ENCODE measurements at places on chromosomes 12 and 14.

DNA sequence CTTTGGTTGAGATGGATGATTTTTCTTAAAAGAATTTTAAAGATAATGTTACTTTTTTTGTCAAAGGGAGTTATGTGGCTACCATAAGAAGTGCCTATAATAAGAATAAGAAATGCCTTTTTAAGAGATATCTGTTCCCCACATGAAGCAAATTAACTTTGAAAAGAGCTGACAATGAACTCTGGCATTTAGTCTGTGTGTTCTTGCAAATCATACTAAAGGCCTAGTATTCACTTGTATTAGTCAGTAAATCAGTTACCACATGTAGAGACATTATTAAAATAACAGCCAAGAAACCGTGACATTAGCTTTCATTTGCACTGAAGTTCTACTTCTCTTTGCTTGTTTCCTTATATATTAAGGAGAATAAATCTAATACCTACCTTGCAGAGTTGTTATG, 296.3 kb downstream of the CCDC91 start:
- DNase-seq, result no peak

DNA sequence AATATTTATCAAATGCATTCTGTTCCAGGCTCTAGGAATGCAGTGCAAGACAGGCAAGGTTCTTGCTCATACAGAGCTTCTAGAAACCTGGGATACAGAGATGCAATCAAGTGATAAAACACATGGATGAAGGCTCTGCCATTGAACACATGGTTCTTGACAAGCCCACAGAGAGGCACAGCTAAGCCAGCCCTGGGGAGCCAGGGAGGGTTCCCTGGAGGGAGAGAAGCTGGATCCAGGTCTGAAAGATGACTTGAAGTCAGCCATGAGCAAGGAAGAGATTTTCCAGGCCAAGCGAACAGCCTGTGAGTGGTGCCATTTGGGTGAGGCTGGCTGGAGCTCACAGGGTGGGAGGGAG, 66.2 kb downstream of the IRF2BPL start:
- no peak for DNase-seq

DNA sequence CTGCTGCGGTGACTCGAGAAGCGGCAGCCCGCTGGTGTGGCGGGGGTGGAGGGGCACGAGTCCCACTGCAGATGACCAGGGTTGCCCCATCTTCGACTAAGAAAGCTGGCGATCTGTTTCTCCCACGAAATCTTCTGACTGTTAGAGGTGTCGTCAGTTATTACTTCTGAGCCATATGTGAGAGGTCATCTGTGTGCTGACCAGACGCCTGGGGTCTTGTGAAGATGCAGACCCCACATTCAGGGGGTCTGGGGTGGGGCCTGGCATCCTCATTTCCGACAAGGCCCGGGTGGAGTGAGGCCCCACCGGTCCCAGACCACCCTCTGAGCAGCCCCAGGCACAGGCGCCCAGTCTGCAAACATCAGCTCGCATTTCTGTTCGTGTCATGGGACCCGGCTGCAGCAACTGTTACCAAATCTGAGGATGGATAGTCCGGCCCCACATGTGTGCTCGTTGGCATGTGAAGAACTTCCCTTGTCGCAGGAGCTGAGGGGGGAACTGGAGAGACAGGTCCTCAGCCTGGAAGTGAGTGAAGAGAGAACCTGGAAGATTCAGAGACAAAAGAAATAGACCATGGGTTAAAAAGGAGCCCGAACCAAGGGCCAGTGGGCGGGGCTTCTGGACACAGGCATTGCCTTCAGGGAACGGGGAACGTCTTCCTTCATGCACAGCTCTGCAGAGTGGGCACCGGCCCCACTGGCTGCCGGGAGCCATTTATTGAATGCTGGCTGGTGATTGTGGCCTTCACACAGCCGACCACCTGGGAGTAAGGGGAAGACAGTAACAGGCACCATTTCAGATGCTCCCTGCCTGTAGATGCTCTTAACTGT, 135.2 kb downstream of the ADGRD1 start:
- no peak for DNase-seq

- no peak for DNase-seq
Measured at GRCh38 chr12:76936275-76937193, 57.7 kb upstream of the CSRP2 start.

- DNase-seq, result no peak
Measured at GRCh38 chr14:22737052-22737451, 29.4 kb upstream of the OXA1L start.

- no peak for DNase-seq
Measured at GRCh38 chr12:122265476-122265875, 818 bp downstream of the VPS33A start.

- no peak for DNase-seq
Measured at GRCh38 chr12:108253540-108253939, 85.6 kb downstream of the CMKLR1 start.

GRCh38 chr12:109302358-109302757, 6.7 kb downstream of the FOXN4 start:
- no peak for DNase-seq

DNA sequence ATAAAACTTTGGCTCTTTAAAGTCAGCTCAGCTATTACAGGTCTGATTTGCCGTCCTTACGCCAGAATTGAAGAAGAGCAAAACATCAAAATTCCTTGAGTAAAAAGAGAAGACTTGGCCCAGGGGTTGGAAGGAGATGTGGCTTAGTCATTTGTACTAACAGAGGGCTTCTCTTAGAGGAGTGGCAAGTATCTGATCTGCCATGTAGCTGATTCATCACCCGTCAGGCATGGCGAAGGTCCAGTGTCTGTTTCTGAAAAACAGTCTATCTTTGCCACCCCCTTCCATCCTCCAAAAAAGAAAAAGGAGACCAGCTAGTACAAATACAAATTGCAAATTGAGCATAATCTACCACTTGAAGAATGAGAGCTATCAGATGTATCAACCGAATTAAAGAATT, 91.9 kb downstream of the RAD52 start:
- no peak for DNase-seq

GRCh38 chr14:98871796-98872195, 400.2 kb downstream of the BCL11B start:
- no peak for DNase-seq

- peak; percentile 15 for DNase-seq
Measured at GRCh38 chr12:116015525-116015924, 262.0 kb downstream of the MED13L start.

DNA sequence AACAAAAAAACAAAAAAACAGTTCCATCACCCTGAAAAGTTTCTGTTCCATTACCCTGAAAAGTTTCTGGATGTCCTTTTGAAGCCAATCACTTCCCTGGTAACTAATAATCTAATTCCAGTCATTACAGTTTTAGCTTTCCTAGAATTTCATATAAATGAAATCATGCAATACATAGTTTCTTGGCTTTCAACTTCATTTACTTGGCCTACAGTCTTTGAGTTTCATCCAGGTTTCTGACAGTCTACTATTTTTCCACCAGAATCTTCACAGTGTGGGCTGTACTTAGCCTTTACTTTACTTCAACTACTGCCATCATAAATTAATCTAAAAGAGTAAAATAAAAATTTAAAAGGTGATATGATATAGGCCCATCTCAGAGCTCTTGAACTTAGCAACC, 55.5 kb downstream of the RPS6KA5 start:
- no peak for DNase-seq

DNA sequence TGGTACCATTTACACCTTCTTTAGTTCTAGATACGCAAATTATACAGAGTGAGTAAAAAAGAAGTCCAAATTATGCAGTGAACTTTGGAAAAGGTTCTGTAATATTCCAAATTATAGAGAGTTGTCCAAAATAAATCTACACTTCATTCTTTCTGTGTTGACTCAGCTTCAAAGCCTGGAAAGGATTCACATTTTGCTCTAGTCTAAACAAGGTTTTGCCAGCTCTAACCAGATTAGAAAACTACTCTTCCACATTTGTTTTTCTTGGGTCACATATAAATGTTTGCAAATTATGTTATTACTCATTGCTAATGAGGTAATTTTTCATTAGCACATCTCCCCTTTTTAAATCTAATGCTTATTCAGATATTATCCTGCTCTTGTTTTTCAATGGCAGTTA, 1562.4 kb upstream of the SEL1L start:
- DNase-seq, result no peak

DNA sequence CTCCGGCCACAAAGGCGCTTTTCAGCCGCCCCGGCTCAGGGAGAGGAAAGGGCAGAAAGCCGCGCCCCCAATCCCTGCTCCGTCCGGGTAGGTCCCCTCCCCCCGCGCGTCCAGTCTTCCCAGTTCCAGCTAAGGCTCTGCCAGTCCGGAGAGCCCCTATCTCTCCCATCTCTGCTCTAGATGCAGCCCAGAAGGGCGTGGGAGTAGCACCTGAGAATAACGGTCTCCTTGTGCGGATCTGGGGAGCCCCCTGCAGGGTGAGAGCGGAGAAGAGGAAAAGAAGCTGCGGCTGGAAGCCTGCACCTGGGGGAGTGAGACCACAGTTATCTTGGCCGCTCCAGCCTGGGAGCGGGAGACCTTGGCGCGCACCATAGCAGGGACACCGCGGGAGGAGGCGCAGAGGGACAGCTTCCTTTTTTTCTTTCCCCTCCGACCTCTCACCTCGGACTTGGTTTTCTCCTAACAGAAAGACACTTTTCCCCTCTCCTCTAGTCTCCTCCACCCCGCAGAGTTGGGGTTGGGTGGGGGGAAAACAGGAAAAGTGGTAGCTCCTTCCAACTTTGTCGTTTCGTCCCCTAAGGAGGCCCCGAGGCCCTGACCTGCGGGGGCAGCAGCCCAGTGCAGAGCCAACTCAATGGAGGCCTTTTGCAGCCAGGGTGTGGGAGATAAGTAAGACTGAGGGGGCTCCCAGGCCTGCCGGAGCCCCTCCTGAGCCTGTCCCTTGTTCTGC, 2.4 kb downstream of the DHH start:
- DNase-seq, result no peak

DNA sequence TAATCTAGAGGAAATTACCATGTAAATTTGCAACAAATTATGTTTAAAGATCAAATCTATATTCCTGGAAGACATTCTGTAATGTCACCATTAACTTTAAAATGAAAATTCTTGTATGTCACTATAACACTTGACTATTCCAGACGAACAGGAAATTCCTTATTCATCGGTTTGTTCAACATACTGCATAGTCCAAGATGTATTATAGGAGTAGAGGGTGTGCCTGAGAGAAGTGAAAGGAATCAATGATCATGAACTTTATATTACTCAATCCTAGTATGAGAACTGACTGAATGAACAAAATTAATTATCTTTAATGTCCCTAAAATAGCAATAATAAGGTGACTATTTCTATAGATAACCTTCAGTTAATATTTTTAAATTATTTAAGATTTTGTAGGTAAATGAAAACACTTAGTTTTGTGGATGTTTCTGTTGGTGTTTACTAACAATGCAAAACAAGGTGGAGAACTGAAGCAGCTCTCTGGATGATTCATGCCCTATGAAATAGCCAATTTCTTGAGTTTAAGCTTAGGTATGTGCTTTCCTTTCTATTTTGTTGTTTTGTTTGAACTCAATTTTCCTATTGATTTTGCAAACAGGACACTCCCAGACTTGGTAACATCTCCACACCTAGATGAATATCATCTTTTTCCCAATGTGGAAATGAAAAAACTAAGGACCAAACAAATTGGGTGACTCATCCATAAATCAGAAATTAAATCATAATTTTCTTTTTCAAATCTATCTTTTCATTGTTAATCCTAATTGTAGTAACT, 18.2 kb upstream of the ITPR2 start:
- no peak for DNase-seq

DNA sequence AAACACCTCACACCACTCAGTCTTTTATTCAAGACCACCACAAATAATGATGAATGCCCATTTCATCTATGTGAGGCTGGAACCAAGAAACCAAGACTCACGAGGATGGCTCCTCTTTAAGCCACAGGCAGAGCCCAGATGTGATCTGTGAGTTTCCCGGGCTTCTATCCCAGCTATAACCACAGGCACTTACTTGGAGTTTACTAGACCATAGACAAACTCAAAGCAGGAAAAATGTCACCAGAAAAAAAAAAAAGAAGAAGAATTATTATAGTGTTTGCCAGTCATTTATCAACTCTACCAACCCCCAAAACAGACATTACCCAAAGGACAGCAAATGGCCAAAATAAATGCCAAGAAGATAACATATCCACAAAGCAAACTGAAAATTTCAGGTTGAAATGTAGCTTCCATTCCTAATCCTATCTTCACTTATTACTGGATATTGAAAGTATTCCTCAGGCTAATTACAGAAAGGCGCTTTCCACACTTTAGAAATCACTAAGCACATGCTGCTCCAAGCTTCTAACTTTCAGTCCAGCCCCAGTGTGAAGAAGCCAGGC, 44.7 kb downstream of the ZFYVE1 start:
- DNase-seq, result no peak

DNA sequence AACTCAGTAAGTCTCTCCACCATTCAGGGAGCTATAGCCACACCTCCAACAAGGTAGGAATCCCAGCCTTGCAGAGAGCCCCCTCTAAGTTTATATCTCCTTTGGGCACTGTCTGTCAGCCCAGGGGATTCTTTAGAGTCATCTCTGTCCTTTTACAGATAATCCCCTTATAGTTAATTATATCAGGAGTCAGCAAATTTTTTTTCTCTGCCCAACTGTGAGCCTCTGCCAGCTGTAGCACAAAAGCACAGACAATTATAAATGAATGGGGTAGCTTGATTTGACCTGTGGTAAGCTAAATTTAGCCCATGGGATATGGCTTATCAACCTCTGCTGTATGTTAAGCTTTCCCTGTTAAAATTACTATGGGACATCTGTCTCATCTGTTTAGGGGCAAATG, 8.3 kb downstream of the CEP128 start:
- no peak for DNase-seq

GRCh38 chr12:75805905-75806304, 225.7 kb downstream of the PHLDA1 start:
- no peak for DNase-seq

- no peak for DNase-seq
Measured at GRCh38 chr14:104400355-104400754, 179.2 kb upstream of the C14orf180 start.

- no peak for DNase-seq
Measured at GRCh38 chr14:73859145-73859544, 7.5 kb downstream of the PTGR2 start.

GRCh38 chr12:11891754-11892386, 178.9 kb upstream of the BCL2L14 start:
- DNase-seq, result no peak

GRCh38 chr14:61744238-61744637, 18.0 kb upstream of the SNAPC1 start:
- DNase-seq, result no peak

- no peak for DNase-seq
Measured at GRCh38 chr12:67026487-67027246, 242.5 kb upstream of the CAND1 start.

GRCh38 chr12:114669401-114670290, 14.3 kb downstream of the TBX3 start:
- DNase-seq, result no peak

GRCh38 chr14:74596741-74597450, 15.1 kb downstream of the LTBP2 start:
- DNase-seq, result no peak
